Activated CD8-positive, alpha-beta T cell treated with anti-CD3 and anti-CD28 coated beads, Interleukin-2, amount 10 ng/mL, durations not matched to agents 7 days and 5 days (primary cell): ENCODE measurements at places on chromosomes 1 and 21. TPM values are rescaled to one million over a fixed set of nuclear protein-coding genes. Genes with fewer than 3 reads are reported as not detected.

GRCh38 chr1:171150156-171150555 lies 34.9 kb upstream of the FMO2 start:
- H3K27me3 ChIP-seq = peaks cover 3% of the 10 kb centered on the region
- no peaks in the 10 kb centered on the region for H3K4me1 ChIP-seq
- no peak overlapping the region for H3K4me3 ChIP-seq
- H3K36me3 ChIP-seq = no peaks in the 10 kb centered on the region

- H3K36me3 ChIP-seq = no peaks in the 10 kb centered on the region
- no peaks in the 10 kb centered on the region for H3K4me1 ChIP-seq
- no peak overlapping the region for H3K4me3 ChIP-seq
- H3K27me3 ChIP-seq = no peaks in the 10 kb centered on the region
- no peak overlapping the region for H3K27ac ChIP-seq
Measured at GRCh38 chr1:29532751-29533150, 296.4 kb downstream of the PTPRU start.

DNA sequence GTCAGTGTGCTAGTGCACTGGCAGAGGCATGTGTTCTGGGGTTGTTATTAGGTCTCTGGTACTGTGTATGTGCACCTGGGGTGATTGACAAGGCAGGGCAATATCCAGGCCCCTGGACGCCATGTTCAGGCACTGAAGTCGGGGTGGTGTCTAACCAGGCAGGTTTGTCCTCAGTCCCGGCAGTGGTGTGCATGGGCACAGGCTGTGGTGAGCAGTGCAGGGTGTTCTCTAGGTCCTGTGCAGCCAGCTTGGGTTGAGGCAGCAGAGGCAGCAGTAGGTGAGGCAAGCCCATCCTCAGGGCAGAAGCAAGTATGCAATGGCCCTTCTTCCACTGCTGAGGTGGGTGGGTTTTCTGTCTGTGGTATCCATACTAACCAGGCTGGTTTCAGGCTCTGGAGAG lies 252.3 kb upstream of the LRRC7 start:
- H3K27ac ChIP-seq = no peak overlapping the region
- no peaks in the 10 kb centered on the region for H3K36me3 ChIP-seq
- H3K4me3 ChIP-seq = no peak overlapping the region

DNA sequence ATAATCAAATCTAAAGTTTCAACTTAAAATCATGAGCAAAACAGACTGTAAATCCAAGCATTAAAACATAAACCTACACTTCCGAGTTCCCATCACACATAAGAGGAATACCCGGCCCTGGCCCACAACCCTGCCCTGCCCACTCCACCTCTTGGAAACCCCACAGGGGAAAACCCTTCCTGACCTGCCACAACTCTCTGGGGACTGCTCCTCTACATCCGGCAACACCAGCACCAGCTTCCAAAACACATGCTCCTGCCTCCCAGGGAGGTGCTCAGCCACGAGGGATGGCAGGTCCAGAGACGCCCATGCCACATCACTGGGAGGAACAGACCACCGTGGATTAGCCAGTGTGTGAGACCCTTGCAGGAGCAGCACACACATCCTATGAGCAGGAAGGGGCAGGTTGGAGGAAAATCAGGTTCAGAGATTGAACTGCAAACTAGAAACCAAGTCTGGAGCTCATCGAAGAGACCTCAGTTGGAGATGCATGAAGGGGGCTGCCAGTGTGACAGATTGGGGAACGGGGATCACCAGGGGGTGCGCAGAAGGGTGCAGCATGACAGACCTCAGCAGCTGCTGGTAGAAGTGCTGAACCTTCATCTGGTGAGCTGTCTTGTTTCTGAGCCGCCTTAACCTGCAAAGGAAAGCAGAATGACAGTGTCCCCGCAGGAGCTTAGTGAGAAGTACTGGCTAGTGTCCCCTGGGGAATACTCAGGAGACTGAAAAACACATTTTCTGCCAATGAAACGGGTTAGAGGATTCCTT lies 25.8 kb upstream of the LSS start:
- H3K27ac ChIP-seq = peak overlapping the region; percentile 94
- no peak for DNase-seq
- H3K27me3 ChIP-seq = no peaks in the 10 kb centered on the region
- peaks cover 42% of the 10 kb centered on the region for H3K4me1 ChIP-seq

DNA sequence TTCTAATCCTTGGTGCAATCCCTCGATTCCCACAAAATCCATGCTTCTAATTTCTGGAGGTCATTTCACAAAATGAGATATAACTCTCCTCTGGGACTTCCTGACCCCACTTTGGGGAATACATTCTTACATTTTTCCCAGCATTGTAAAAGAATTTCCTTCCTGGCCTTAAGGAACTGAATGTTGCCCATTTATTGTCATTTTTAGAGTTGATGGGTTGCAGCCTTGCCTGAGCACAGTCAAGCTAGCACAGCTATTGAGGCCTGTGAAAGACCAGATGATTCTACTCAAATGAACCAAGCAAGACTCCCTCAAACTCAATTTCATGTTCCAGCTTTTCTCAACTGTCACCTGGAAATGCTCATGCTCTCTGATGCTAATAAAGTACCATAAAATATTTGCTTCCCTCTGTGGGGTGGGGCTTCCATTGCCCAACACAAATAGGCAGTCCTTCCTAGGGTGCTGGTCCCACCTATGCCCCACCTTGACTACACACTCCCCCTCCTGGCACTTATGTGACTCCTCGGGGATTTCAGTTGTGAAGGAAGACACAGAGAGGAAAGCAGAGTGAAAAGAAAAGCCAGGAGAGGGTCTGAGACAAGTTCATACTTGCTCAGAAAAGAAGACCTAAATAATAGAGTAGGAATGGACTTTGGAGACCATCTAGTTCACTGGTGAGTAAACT lies 24.0 kb upstream of the CDC7 start:
- H3K27me3 ChIP-seq = peaks cover 4% of the 10 kb centered on the region
- H3K4me1 ChIP-seq = no peaks in the 10 kb centered on the region
- H3K4me3 ChIP-seq = no peak overlapping the region
- H3K36me3 ChIP-seq = no peaks in the 10 kb centered on the region
- no peak for DNase-seq

DNA sequence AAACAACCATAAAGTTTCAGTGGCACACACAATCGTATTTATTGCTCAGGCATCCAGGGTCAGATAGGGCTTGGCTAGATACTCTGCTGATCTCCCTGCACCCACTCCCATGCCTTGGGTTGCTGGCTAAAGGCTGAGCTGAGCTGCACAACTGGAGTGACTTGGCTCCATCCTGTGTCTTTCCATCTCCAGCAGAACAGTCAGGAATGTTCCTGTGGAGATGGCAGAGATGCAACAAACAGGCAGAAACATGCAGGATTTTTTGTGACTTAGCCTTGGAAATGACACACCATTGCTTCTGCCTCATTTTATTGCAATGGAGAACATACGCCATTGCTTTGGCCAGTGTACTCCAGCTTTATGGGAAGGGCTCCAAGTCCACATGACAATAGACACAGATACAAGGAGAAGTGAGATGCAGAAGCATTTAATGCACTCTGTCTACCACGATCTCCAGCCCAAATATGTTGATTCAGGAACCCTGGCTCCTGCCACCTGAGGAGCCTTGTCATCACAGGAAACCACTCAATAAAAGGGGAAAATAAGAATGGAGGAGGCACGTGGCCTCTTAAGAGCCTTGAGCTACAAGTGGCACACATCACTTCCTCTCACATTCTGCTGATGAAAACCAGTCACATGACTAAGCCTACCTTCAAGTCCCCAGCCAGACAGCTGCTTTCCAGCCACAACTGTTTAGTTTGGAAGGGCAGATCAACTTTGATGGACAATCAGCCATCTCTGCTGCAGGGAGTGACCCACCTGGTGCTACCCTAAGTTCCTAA lies 10.1 kb upstream of the GUCA2B start:
- H3K27ac ChIP-seq = no peak overlapping the region
- H3K4me3 ChIP-seq = no peak overlapping the region
- peaks cover 6% of the 10 kb centered on the region for H3K4me1 ChIP-seq
- H3K36me3 ChIP-seq = no peaks in the 10 kb centered on the region

- no peaks in the 10 kb centered on the region for H3K36me3 ChIP-seq
- DNase-seq = no peak
Measured at GRCh38 chr1:67840449-67840848, 7.2 kb upstream of the GNG12 start.

DNA sequence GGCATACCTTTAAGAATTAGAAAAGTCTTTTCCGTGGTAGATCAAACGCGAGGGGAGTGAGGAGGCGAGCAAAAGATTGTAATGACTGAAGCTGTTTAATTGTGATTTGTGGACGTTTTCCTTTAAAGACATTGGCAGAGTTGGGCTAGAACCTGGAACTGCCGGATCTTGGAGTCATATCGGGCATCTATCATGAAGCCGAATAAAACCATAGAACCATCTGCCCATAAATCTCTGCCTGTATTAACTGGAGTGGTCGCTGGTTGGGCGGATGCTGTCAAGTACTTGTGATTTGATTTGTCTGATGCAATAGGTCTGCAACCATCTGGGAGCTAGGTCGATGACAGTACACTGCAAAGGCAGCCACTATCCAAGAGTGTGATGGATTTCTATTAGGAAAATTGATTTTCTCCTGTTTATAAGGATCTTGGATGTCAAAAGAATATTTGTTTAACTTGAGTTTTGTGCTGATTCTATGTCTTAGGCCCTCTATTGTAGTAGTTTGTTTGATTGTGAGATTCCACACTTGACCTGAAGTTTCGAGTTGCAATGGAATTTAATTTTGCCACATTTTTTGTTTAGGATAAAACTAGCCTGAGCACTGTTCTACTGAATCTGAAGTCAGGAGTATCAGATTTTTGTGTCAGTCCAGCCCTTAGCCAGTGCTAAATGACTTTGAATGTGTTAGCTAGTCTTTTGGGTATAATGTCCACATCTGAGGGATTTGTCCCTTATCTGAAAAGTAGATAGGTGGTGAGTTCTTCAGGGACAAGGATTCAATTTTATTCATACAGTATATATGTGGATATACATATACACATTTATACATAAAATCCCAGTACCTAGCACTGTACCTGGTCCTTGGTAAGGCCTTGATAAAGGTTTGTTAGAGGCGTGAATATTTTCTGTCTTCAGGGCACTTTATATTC lies 1.2 kb downstream of the SARS1 start:
- H3K4me3 ChIP-seq = peak overlapping the region; percentile 99
- peak overlapping the region; percentile 85 for H3K27ac ChIP-seq

GRCh38 chr1:91916046-91916445 lies 30.1 kb upstream of the TGFBR3 start:
- H3K36me3 ChIP-seq = no peaks in the 10 kb centered on the region
- peaks cover 7% of the 10 kb centered on the region for H3K27me3 ChIP-seq
- no peaks in the 10 kb centered on the region for H3K4me1 ChIP-seq
- no peak for DNase-seq
- H3K4me3 ChIP-seq = no peak overlapping the region
- H3K27ac ChIP-seq = no peak overlapping the region

- peaks cover 23% of the 10 kb centered on the region for H3K27me3 ChIP-seq
- no peak overlapping the region for H3K4me3 ChIP-seq
- no peak for DNase-seq
- H3K27ac ChIP-seq = no peak overlapping the region
- no peaks in the 10 kb centered on the region for H3K36me3 ChIP-seq
Measured at GRCh38 chr1:208216062-208216461, 28.1 kb downstream of the PLXNA2 start.

DNA sequence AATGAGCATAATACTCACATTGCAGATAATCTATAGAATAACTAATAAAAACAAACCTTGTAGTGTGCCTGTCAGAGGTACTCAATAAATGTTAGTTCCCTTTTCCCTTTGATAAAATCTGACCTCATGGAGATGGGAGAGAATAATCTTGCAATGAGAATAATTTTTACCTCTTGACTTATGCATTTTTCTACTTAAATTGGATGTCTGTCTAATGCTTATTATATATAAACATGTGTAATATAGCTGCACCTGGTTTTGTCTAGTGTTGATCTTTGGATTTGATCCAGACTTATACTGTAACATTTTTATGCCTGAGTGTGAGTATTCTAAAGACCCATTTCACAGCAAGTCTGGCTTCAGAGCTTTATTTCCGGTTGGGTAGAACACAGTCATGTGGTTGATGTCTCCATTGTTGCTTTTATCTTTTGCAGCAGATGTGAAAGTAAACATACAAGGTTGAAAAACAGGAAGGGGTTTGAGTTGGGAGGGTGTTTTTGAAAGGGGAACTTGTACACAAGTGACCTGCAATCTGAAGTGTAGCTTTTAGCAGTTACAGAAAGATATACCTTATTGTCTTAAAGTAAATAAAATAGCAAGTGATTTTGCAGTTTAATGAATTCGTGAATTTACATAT lies 12.4 kb downstream of the EPB41 start:
- DNase-seq = peak; percentile 67
- peaks cover 38% of the 10 kb centered on the region for H3K4me1 ChIP-seq

DNA sequence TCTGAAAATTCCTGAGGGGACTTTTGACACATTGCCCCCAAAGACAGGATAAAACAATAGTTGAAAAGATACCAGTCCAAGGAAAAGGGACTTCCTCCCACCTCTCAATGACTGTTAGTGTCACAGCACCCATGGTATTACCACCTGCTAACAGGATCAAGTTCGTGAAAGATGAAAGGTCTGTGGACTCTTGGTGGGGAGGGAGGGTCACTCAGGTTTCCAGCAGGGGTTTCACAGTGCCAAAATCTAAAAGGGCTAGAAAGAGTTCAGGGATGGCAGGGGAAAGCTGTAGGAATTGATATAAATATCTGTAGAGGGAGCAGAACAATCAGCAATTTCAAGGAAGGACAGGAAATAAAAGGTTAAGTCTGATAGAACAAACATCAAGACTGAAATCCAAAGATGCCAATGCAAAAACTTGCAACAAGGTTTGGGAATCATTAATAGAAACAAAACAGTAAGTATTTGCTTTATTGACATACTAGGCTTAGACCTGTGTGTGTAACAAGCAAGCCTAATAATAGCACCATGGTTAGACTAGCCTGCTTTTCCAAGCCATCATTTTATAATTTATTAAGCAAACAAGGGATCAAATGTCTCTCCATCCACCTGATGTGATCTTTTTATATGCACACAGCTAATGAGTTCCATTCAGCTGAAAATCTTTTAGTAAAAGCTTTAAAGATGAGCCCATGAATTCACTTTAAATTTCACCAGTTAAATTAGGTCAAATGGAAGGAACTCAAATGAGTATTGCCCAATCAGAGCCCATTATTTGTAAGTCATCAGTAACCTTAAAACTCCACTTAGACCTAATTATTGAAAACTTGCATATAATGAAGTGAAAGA lies 3.7 kb downstream of the MCL1 start:
- peaks cover 61% of the 10 kb centered on the region for H3K4me1 ChIP-seq
- no peaks in the 10 kb centered on the region for H3K27me3 ChIP-seq
- peak overlapping the region; percentile 73 for H3K27ac ChIP-seq
- H3K4me3 ChIP-seq = peak overlapping the region; percentile 97
- no peak for DNase-seq

GRCh38 chr1:78229344-78229743 lies 183.6 kb downstream of the GIPC2 start:
- no peak for DNase-seq
- no peaks in the 10 kb centered on the region for H3K27me3 ChIP-seq
- no peak overlapping the region for H3K27ac ChIP-seq

ARHGEF16 gene
- total RNA-seq = not detected

MAP1LC3C gene
- not detected for total RNA-seq

ZNF593OS gene
- total RNA-seq = not detected

F3 gene
- not detected for total RNA-seq

CNR2 gene
- 3.7 TPM for total RNA-seq

OLFML3 gene
- total RNA-seq = 0.42 TPM

LRRC3 gene
- 3.4 TPM for total RNA-seq
